ENCODE measurements at places on chromosomes 3 and 15. TPM values are rescaled to one million over a fixed set of nuclear protein-coding genes. Genes with fewer than 3 reads are reported as not detected.

CHAC1 gene
- total RNA-seq: not detected

PHLDB2 gene
- total RNA-seq: 77.1 TPM

GPR149 gene
- not detected for total RNA-seq

GP9 gene
- total RNA-seq: not detected

GRCh38 chr3:149449799-149450198, 24.7 kb upstream of the TM4SF4 start:
- no peaks in the 10 kb centered on the region for H3K4me1 ChIP-seq
- no peak overlapping the region for H3K4me3 ChIP-seq
- H3K27me3 ChIP-seq: no peaks in the 10 kb centered on the region
- H3K36me3 ChIP-seq: no peaks in the 10 kb centered on the region
- peak overlapping the region; percentile 36 for H3K27ac ChIP-seq

DNA sequence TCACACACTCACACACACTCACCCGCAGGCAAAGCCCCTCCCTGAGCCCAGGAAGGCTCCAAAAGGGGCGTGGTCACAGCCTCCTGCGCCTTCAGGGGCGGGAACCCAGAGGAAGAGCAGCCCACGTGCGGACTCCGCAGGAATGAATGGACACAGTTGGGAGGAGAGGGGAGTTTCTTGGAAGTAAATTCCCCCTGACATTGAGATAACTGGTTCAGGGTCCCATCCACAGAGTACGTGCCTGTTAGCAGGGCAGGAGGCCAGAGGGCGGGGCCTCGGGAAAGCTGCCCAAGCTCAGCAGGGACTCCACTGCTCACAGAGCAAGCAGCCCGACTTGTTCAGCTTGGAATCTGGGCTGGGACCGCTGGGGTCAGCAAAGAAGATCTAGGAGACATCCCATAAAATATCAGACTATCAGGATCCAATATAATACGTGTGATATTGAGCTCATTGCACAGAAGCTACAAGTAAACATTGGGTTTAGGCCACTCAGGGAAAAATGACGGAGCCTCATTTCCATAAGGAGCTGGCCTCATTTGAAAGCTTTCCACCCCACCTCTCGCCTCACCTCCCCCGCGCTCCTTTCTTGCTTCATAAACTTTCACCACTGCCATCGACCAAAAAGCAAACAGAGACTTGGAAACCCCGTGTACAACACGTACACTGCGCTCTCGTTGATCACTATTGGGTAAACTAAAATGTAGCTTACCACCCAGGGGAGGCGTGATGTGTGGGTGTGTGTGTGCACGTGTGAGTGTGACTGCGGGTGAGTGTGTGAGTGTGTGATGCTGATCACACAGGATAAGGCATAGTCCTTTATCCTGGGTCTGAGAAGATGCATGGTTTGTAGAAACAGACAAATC, 36.0 kb downstream of the TM2D3 start:
- no peak overlapping the region for H3K27ac ChIP-seq
- no peaks in the 10 kb centered on the region for H3K27me3 ChIP-seq
- no peaks in the 10 kb centered on the region for H3K36me3 ChIP-seq
- H3K4me3 ChIP-seq: no peak overlapping the region
- H3K4me1 ChIP-seq: no peaks in the 10 kb centered on the region

DNA sequence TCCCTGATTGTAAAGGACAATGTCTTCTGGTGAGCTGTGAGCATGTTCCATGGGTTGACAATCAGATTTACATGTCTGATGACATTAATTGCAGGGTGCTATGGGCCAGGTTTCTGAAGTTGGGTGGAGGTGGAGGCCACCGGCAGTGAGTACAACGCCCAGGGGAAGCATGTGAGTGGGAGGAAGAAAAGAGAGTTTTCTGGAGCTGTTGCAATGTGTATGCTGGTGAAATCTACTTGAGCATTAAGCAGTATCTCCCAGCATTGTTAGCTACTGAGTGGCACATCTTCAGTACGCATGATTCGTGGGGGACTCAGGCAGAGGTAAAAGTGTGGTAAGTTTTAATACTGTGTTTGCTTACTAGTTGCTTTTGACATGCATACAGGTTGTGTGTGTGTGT, 26.6 kb downstream of the TMEM45A start:
- no peaks in the 10 kb centered on the region for H3K27me3 ChIP-seq
- no peaks in the 10 kb centered on the region for H3K36me3 ChIP-seq
- no peak for DNase-seq
- H3K4me1 ChIP-seq: no peaks in the 10 kb centered on the region
- H3K27ac ChIP-seq: peak overlapping the region; percentile 27
- H3K4me3 ChIP-seq: no peak overlapping the region

DNA sequence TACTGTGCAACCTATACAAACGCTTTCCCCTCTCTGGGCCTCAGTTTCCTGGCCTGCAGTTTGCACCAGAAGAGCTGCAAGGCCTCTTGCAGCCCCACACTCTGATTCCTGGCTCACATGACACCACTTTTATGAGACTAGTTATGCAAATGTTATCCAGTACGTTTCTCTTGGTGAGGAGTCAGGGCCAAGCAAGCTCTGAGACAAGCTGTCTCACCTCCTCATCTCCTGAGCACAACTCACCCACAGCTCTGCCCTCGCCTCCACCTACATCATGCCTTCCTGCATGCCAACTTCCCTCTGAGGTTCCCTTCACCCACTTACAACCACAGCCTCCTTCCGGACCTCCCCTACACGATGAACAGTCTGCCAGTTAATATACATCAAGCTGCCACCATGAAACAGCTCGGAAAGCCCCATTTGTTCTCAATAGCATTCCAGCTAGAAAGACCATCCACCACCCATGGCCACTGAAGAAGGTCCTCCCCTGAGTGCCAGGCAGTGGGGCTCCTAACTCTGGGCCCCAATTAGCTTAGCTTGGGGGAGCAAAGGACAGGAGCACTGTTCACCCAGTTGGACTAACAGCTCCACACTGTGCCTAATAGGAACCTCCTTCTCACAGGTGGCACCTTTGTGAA, 25.0 kb downstream of the CRYGS start:
- H3K4me3 ChIP-seq: no peak overlapping the region
- no peaks in the 10 kb centered on the region for H3K27me3 ChIP-seq
- H3K36me3 ChIP-seq: no peaks in the 10 kb centered on the region
- H3K27ac ChIP-seq: no peak overlapping the region

- H3K36me3 ChIP-seq: no peaks in the 10 kb centered on the region
- H3K4me1 ChIP-seq: no peaks in the 10 kb centered on the region
- H3K27ac ChIP-seq: no peak overlapping the region
- no peaks in the 10 kb centered on the region for H3K27me3 ChIP-seq
- no peak for DNase-seq
These were observed 630.3 kb downstream of the NAALADL2 start for GRCh38 chr3:175489406-175489805.

DNA sequence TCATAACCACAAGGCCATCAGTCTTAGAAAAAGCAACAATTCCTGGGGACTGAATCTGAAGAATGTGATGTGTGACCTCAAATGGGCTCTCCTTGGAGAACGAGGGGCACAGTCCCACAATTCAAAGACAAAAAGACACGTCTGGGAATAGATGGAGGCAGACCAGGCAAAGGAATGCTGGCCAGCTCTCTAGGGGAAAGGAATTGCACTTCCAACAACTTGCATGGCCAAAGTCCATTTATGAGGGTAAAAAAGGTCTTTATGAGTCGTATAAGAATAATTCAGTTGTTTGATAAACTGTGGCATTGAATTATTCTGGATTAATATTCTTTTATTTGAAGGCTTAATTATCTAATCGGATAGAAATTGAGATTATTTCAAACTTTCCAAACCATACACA, 180.5 kb upstream of the FEZF2 start:
- DNase-seq: no peak
- no peak overlapping the region for H3K4me3 ChIP-seq
- no peaks in the 10 kb centered on the region for H3K36me3 ChIP-seq
- no peaks in the 10 kb centered on the region for H3K4me1 ChIP-seq
- H3K27me3 ChIP-seq: no peaks in the 10 kb centered on the region
- H3K27ac ChIP-seq: no peak overlapping the region

DNA sequence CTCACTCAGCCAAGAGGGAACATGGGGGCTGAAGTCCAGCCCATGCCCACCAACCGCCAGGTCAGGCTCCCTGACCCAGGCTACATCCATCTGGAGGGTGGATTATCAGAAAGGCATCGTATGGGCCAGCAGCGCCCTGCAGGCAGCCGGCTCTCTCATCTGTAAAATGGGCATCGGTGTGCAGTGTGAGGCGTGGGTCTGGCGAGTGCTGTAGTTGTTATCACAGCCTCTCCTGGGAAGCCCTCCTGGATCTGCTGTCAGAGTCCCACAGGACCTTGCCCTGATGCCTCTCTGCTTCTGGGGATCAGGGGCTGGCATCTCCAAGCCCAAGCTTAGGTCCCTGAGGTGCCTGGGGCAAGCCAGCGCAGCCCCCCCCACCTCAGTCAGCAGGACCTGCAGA, 27.4 kb downstream of the CFAP100 start:
- no peaks in the 10 kb centered on the region for H3K36me3 ChIP-seq
- H3K4me3 ChIP-seq: no peak overlapping the region
- no peaks in the 10 kb centered on the region for H3K4me1 ChIP-seq
- H3K27me3 ChIP-seq: no peaks in the 10 kb centered on the region
- DNase-seq: no peak
- no peak overlapping the region for H3K27ac ChIP-seq

DNA sequence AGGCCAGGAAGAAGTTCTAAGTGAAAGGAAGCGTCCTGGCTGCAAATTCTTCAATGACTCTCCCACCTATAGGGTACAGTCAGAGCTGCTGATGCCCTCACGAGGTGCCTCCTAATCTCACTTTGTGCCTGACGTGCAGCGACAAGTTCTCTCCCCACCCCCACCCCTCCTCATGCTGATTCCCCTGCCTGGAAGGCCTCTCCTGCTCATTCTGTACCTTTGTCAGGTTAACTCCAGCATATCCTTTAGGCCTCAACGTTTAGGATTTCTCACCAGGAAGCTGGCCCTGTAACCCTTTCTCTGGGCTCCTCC, 25.0 kb downstream of the SLC12A8 start:
- H3K4me3 ChIP-seq: no peak overlapping the region
- no peaks in the 10 kb centered on the region for H3K27me3 ChIP-seq
- DNase-seq: no peak
- no peak overlapping the region for H3K27ac ChIP-seq

GRCh38 chr3:124859025-124859424, 28.1 kb downstream of the ITGB5 start:
- peak overlapping the region; percentile 81 for H3K27ac ChIP-seq
- no peak overlapping the region for H3K4me3 ChIP-seq
- H3K4me1 ChIP-seq: no peaks in the 10 kb centered on the region
- H3K36me3 ChIP-seq: no peaks in the 10 kb centered on the region
- H3K27me3 ChIP-seq: no peaks in the 10 kb centered on the region

DNA sequence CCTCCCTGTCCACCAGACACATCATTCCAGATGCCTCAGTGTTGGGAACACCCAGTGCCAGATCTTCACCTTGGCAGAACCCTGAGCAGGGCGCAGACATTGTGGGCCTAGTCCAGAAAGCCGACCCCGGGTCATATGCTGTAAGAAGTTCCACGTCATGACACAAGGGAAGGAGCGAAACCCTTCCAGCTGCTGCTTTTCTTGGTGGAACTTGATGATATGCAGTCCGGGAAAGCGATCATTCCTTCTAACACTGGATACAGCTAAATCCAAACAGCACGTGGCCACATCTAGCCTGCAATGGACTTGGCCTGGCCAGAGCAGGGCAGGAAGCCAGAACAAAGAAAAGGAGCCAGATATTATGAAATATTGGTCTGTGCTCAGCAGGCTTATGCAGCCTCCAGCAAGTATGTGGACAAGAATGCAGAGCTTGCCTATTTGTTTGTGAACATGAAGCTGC, 22.0 kb downstream of the GASK1A start:
- H3K27me3 ChIP-seq: no peaks in the 10 kb centered on the region
- peak overlapping the region; percentile 86 for H3K27ac ChIP-seq
- H3K4me1 ChIP-seq: peaks cover 9% of the 10 kb centered on the region
- H3K36me3 ChIP-seq: no peaks in the 10 kb centered on the region

- no peaks in the 10 kb centered on the region for H3K27me3 ChIP-seq
- H3K4me1 ChIP-seq: no peaks in the 10 kb centered on the region
- DNase-seq: no peak
These were observed 20.5 kb downstream of the TRPM1 start for GRCh38 chr15:31081056-31081455.

DNA sequence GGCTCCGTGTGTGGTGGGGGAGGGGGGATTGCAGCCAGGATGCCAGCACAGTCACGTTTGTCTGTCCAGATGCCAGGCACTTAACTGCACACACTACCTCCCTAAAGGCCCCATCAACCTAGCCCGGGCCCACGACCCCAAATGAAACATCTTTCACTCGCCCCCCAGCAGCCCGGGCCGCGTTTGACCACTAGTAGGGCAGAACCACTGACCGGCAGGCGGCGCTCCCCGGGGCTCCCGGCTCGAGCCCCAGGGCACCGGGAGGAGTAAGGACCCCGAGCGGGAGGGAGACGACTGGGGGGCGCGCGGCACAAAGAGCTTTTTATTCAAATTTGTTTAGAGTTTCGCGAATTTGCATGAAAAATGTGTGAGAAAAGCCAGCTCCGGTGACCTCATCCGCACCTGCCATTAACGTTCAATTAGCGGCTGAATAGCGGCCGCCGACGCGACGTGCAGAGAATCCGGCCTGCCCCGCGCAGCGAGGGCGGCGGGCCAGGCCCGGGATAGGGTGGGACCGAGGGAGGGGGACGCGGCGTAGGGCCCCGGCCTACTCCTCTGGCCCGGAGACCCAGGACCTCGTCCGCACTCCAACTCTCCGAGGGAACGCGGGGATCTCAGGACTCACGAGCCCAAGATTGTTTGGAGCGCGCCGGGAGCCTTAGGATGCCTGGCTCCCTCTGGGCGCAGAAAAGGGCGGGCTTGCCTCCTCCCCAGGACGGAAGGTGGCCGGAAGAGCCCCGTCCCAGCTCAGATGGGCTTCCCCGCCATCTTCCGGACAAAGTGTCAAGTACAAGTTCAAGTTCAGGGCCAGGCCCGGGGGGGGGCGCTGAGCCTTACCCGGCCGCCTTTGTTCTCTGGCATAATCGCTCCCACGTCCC, 64.9 kb upstream of the POLG start:
- peaks cover 14% of the 10 kb centered on the region for H3K27me3 ChIP-seq
- no peaks in the 10 kb centered on the region for H3K36me3 ChIP-seq
- no peak overlapping the region for H3K4me3 ChIP-seq
- H3K27ac ChIP-seq: no peak overlapping the region
- H3K4me1 ChIP-seq: peaks cover 14% of the 10 kb centered on the region

GRCh38 chr3:177711637-177712036, 514.4 kb upstream of the TBL1XR1 start:
- H3K4me3 ChIP-seq: no peak overlapping the region
- no peaks in the 10 kb centered on the region for H3K36me3 ChIP-seq
- H3K4me1 ChIP-seq: no peaks in the 10 kb centered on the region

GRCh38 chr15:78178064-78178463, 28.9 kb downstream of the IDH3A start:
- no peaks in the 10 kb centered on the region for H3K4me1 ChIP-seq
- no peak for DNase-seq
- no peaks in the 10 kb centered on the region for H3K36me3 ChIP-seq
- no peak overlapping the region for H3K4me3 ChIP-seq
- H3K27me3 ChIP-seq: no peaks in the 10 kb centered on the region

- H3K27me3 ChIP-seq: no peaks in the 10 kb centered on the region
- H3K4me3 ChIP-seq: no peak overlapping the region
- no peak for DNase-seq
- no peak overlapping the region for H3K27ac ChIP-seq
- no peaks in the 10 kb centered on the region for H3K4me1 ChIP-seq
These were observed 1.8 kb upstream of the NAALADL2 start for GRCh38 chr3:174857301-174857700.

GRCh38 chr3:132726341-132726823, 4.2 kb upstream of the NPHP3 start:
- H3K4me1 ChIP-seq: no peaks in the 10 kb centered on the region
- no peaks in the 10 kb centered on the region for H3K27me3 ChIP-seq
- no peak overlapping the region for H3K27ac ChIP-seq
- H3K36me3 ChIP-seq: no peaks in the 10 kb centered on the region
- no peak overlapping the region for H3K4me3 ChIP-seq
